Tibial nerve (tissue), 4 donors: ENCODE measurements at places on chromosomes 6 and 20. TPM values are rescaled to one million over a fixed set of nuclear protein-coding genes. Genes with fewer than 3 reads are reported as not detected.

DNA sequence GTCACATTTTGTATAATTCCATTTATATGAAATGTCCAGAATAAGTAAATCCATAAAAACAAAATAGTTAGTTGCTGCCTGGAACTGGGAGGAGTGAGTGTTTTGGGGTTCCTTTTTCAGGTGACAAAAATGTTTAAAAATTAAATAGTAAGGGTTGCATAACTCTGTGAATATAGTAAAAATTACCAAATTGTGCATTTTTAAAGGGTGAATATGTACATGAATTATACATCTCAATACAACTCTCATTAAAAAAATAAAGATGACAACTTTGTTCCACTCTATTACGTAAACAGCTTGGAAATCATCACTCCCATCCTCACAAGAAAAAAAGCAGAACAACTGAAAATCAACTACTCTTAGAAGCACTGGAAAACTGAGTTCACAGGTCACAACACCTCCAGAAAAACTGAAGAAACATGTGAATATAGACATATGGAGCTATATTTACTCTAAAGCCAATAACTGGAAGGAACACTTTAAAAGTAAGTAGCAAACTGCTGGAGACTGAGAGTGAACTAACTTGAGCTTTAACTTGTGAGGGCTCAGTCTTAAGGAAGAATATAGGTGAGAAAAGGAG lies 40.0 kb downstream of the RANBP9 start:
- DNase-seq, result no peak

DNA sequence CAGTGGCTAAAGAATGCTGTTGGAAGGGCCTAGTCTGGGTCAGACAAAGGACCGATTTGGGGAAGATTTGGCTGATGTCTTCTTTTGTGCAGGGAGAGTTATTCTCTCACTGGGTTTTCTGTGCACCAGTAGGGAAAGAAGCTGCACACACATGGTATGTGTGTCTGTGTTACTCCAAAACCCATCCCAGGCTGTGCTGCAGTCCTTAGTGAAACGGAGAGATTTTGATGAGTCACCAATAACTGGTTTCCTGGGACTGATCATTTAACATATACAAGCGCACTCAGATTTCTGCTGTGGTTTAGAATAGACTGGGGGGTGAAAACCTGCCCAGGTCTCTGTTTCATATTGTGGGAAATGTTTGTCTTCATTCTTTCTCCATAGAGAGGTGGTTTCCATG lies 1049.8 kb downstream of the KIF16B start:
- no peak for DNase-seq

Gene TULP1
- not detected for total RNA-seq

Gene ARMC2
- total RNA-seq, result 11.1 TPM
